ENCODE measurements at places on chromosomes 12 and 14.

GRCh38 chr14:106021832-106022231 is 495.4 kb downstream of the TMEM121 start:
- DNase-seq: no peak

DNA sequence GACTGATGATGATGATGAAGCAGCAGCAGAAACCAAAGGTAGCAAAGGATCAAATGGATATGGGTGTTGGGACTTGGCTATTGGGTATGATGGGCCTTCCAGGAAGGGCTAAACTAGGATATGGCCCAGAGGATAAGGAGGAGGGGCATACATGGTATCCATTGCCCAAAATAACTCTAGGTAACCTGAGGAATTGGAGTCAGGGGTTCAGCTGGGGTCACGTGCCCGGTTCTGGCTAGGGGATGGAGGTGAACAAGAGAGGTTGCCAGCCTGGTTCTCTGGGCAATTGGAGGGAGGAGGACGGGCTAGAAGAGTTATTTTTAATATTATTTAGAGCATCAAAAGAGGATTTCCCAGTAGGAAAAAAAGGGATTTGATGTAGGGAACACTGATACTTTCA is 2.7 kb upstream of the ANKRD52 start:
- DNase-seq: no peak

DNA sequence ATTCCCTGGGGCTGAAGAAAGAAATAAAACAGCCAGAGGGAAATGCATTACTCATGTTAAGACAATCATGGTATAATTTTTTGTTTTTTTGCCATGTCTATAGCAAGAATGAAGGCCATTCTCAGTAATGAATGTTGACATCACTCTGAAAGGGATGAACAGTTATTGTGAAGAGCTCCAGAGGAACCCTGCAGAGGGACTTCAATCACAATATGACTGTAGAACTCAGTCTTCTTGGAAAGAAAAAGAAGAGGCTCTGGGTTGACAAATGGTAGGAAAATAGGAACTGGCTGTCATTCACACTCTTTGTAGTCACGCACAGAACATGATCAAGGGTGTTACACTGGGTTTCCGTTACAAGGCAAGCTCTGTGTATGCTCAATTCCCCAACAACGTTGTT is 73.8 kb upstream of the DACT1 start:
- no peak for DNase-seq

DNA sequence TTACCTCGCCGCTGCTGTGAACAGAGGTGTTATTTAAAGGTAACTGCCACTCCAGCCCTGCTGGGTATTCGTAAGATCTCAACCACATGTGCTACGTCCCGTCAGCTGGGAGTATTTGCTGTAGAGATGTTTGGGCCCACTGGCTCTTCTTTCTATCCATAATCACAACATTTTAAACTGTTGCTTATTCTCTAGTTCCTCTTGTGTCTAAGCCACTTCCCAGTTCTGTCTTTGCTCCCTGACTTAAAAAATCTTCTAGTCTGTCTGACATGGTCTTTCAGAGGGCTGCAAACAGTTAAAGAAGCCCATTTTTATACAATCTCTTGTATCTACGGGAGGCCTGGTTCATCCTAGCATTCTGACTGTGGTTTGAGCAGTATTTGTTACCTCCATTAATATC is 33.2 kb upstream of the HELB start:
- DNase-seq: no peak

DNA sequence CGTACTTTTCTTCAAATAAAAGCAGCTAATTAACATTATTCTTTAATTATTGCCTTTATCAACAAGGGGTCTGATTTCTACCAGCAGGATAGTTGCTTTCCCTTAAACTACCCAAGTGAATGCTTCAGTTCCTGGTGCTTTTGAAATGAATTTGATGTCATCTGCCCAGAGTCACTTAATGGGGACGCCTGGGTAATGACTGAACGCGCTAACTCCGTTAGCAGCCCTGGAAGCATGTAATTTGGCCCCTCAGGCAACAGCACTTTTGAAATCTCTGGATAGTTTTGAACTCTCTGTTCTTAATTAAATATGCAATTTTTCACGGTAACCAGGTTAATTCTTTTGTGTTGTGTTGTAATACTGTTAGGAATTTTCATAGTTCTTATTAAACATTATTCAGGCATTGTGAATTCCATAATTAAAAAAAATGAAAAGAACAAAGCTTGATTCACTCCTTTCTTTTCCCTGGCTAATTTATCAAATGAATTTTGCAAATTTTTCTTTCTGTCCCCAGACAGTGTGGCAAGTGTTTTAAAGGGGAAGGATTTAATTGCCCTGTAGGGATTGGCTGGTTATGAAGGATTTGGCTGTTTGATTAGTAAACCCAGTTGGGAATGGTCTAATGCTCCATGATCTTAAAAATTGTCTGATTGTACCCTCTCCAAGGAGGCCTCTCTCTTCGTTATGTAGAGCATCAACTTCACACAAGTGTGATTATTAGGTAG is 137.5 kb upstream of the MYL2 start:
- no peak for DNase-seq

DNA sequence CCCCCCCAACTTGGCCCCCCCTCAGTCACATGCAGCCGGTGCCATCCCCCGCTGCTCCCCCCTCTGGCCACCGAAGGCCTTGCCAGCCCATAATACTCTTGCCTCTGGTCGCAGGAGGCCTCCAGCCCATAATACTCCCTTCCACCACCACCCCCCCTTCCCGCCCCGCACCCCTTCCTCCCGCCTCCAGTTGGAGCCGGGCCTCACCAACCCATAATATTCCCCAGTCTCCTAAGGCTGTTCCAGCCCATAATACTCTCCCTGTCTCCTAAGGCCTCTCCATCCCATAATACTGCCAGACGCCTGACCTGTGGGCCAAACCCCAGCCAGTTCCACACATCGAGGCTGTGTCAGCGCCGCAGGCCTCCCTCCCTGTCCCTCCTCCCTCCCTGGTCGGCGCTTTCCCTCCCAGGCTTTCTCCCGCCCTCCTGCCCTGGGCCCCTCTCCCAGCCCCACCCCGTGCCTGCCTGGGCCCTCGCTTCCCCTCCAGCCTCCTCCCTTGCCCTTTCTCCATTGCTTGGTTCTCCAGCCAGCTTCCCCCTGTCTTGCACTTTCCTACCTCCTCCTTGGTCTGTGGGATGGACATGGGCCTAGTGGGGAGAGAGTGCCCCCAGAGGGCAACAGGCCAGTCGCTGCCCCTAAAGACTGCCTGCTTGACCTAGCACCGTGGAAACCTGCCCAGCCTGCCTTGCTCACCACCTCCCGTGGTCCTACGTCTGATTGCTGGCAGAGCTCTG is 6.8 kb upstream of the CHD4 start:
- DNase-seq: peak; percentile 91

- DNase-seq: no peak
Observed at GRCh38 chr12:89593233-89593632, 67.4 kb upstream of the POC1B start.

- peak; percentile 80 for DNase-seq
Observed at GRCh38 chr14:104423701-104424405, 155.7 kb upstream of the C14orf180 start.

DNA sequence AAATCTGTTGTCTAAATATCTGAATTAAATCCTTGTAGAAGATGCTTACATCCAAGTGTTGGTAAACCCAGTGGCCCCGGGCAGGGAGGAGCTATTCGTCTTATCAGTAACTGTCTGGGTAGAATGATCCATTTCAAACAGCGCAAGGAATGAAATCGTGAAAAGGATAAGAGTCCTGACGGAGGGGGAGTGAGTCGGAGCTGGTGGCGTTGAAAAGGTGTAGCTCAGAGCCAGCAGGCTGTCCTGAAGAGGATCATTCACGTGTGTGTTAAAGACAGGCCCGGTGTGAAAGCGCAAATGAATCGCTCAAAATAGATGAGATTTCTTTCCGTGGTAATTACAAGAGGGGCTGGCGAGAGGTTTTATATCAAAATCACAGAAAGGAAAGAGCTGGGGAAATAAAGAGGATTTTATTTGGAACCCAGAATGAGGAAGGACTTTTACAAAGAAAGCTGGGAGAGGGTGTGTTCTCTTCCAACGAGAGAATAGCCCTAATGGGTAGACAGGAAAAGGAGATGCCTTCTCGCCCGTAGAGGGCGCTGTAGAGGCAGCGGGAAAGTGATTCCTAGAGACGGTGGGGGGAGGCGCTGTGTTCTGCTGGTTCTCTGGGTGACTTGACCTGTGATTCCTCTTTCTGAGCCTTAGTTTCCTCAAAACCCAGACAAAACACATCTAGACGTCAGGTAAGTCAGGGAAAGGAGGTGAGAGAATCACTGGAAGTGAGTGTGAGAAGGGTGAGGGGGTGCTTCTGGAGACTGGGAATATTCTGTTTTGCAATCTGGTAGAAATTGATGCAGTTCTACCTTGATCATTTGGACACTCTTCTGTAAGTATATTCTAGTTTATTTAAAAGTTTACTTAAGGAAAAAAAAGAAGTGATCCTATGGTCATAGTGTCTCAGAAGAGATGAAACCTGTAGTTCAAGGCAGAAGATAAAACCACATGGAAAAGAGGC is 39.3 kb downstream of the SRRM4 start:
- no peak for DNase-seq
